ENCODE measurements at places on chromosomes 3 and 15.

GRCh38 chr3:154786724-154787123 lies 293.4 kb upstream of the MME start:
- DNase-seq: peak; percentile 31

DNA sequence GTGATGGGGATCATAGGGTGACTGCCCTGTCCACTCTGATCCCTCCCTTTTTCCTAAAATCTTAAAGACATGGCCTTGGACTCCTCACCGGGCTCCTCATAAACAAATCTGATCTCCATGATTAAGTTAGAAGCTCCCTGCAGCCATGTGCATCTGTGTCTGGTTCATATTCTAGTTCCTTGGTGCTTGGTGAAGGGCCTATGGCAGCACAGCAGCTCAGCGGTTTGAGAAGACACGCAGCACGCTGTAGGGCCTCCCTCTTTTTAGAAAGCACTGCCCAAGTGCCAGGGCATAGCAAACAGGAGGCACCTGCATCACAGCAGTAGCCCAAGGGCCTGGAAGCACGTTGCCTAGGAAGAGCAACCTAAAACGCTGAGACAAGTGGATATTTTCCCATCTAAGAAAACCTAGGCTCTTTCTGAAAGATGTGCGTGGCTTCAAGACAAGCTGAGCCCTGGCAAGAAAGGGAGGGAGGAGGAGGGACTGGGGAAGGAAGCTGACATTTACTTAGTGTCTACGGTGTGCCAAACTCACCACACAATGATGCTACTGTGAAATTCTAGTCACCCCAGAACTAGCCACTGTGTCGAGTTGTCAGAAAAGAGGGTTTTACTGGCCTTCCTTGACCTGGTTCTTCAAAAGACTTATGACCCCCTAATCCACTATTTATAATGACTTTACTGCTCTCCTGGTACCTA lies 14.9 kb upstream of the ULK3 start:
- DNase-seq: no peak

DNA sequence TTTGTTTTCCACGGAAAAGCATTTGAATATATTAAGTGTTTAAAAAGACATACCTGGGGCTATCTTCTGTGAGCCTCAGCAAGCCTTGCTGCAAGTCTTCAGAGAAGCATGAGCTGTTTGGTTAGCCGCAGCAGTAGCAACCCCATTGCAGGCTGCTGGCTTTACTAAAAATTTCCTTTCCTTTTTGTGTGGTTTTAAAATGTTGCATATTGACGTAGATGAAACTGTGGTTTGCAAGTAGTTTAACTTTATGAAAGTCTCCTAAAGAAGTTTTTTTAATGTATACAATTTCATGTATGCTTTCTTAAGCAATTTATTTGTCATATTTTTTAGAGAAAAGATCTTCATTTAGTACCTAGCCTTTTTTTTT lies at the start of gene GPR171:
Gene GPR171 (minus strand): TSS at position 166 of the 370 bp plus-strand sequence. CDS start 3,830 bp downstream, outside the sequence.
- no peak for DNase-seq

DNA sequence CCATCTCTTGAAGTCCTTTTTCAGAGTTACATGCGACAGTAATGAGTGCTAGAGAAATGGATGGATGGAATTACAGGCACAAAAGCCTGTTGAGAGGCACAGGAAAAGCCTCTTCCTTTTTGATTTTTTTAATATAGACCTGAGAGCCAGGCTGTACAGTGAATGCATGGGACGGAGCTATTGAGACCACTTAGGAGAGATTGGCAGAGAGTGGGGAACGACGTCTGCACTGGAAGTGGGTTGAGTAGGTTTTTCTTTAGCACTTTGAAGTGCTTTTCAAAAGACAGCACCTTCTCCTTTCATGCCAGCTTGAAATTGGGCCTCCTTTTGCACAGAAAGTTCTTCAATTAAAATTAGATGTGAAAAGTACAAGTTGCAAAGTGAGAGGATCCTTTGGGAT lies 37.0 kb downstream of the GLDN start:
- no peak for DNase-seq

DNA sequence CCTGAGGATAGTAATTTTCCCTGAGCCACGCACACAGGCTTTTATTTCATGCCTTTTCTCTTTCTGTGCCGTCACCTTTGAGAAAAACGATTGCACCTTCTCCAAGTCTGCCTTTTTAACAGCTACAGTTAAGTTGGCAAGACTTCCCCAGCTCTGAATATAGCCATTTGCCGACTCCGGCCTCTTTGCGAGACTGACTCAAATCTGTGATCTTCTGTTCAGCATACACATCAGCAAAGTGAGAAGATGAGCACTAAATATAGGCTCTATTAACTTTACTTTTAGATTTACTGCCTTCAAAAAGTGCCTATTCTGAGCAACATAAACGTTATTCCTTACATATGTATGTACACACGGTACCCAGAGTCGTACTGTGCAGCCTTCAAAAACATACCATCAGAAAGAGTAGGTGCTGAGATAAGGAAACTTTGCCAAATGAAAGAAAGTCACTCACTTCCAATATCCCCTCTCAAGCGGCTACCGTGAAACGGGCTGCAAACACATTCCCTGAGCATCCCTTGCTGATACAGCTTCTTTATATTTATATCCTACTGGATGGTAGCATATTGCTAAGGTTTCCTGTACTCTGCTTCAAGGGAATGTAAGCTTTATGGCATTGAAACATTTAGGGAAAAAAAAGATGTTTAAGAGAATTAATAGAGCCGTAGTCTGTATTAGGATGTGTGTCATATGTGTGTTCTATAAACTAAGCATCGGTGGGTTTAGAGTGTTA lies 283.3 kb upstream of the TPRG1 start:
- no peak for DNase-seq

GRCh38 chr3:97810779-97811390 lies 10.9 kb upstream of the CRYBG3 start:
- DNase-seq: peak; percentile 74

DNA sequence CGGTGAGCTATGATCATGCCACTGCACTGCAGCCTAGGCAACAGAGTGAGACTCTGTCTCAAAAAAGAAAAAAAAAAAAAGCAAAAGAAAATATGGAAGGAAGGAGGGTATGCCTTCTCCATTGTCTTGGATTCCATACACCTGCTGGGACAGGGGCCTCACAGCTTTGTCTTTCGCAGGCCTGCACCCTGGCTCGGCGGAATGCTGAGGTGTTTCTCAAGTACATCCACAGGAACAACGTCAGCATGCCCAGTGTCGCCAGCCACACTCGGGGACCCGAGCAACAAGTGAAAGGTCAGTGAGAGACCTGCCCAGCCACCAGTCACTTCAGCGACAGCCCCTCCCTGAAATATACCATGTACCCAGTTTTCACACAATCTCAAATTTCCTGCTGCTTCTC lies 288.5 kb upstream of the UMPS start:
- DNase-seq: no peak

DNA sequence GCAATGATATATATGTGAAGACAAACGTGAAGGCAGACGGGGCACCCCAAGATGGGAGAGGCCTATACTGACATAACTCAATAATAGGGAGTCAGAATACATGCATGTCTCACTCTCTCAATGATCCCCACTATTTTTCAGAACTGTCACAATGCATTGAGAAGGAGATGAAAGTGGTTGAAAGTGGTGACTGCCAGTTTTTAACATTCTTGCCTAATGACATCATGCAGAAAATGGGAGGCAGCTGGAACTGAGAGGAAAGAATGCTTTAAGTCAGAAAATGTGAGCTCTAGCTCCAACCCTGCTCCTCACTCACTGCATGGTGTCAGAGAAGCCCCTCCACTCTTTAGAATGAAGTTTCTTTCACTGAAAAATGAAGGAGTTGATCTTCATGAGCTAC lies 55.3 kb upstream of the P2RY1 start:
- DNase-seq: no peak

All from HCEC 1CT (cell line).